ENCODE measurements at places on chromosomes 3 and 15.

DNA sequence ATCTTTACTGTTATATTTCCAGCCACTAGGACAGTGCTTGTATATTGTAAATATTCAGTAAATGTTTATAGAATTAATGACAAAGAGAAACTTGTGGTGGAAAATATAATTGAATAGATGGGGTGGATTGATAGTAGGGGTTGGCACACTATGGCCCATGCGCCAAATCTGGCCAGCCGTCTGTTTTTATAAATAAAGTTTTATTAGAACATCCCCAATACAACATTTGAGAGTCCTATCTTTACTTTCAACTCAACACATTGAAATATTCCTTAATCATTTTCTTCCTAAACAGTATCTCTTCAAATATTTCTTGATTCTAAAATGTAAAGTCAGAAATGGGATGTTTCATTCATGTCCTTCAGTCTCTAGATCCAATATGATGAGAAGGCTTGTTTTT lies 45.1 kb downstream of the VPS8 start:
- no peak for DNase-seq

DNA sequence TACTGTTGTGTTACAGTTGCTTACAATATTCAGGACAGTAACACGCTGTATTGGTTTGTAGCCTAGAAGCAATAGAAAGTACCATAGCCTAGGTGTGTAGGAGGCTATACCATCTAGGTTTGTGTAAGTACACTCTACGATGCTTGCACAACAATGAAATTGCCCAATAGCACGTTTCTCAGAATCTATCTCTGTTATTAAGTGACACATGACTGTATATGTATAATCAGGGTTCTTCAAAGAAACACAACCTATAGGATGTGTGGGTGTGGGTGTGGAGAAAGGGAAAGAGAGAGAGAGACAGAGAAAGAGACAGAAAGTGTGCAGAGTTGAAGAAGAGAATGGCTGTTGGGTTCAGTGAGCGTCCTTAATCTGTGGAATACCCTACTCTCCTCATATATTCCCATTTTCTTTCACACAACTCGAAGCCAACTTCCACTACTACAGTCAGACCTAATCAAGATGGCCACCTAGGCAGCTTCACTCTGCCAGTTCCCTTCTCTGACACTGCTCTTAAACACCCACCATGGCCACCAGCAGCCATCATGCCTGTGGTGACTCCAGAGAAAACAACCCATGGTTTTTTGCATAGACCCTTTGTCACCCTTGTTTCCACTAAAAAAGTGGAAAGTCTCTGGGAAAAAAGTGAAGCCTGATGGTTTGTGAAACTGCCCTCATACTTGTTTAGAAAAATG lies 5.8 kb upstream of the PPP4R2 start:
- DNase-seq: no peak

GRCh38 chr3:97719156-97719821 lies 45.3 kb upstream of the ARL6 start:
- DNase-seq: peak; percentile 84

DNA sequence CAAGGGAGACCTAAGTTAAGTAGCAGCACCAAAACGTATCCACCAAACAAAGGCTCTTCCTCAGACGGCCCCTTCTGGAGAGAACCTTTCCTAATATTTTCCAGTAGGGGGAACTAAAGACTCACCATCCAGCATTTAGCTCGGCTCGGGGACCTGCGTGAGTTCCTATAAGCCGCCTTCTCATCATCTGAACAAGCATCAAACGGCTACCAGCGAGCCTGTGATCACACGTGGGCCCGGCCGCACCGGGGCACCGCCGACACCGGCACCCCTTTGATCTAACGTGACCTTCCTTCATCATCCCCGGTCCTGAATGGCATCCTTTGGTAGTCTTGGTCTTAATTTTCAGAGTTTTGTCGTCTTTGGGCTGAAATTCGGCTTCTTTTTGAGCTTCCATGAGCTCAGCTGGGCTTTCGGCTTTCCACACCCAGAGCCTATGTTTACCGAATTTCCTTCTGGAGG lies 1.4 kb upstream of the ROBO2 start:
- peak; percentile 56 for DNase-seq

GRCh38 chr3:2802429-2802828 lies 307.7 kb downstream of the IL5RA start:
- no peak for DNase-seq

DNA sequence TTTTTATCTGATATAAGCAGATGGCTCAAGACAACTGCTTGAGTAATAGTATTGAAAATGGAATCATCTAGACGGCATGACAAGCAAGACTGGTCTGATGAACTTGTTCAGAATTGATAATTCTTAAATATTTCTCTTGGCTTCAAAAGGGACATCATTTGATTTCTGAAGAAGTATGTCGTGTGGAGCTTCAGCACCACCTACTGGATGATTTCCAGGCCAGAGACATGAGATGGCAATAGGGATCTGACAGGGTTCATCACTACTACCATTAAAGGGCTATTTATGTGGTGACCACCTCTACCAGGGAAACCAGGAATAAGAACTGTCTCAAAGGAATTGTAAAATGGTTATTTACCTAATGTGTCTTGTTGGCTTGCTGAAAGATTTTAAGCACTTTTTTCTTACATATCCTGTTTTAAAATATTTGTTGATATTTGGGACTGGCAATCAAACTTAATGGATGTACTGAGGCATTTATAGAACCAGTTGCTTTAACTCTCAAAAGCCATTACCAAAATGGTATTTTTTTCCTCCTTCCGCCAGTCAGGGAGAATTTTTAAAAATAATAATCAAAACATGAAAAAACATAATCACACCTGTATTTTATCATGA lies 99.5 kb upstream of the FAM98B start:
- DNase-seq: no peak

DNA sequence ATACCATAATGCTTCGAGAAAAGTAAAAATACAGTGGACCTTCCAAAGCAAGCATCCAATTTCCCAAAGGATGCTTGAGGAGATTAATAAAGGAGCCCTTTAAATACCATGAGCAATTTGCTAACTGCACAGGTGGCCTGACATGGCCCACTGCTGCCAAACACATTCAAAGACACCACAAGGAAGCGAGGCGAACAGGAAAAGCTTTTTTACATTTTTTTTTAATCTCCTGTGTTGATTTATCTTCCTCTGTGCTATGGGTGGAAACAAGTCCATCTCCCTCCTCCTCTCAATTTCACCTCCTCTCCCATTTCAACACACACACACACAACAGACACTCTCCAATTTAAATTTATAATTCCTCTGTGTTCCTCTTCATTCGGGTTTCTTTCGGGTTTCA lies 243.4 kb downstream of the IGSF11 start:
- DNase-seq: no peak

DNA sequence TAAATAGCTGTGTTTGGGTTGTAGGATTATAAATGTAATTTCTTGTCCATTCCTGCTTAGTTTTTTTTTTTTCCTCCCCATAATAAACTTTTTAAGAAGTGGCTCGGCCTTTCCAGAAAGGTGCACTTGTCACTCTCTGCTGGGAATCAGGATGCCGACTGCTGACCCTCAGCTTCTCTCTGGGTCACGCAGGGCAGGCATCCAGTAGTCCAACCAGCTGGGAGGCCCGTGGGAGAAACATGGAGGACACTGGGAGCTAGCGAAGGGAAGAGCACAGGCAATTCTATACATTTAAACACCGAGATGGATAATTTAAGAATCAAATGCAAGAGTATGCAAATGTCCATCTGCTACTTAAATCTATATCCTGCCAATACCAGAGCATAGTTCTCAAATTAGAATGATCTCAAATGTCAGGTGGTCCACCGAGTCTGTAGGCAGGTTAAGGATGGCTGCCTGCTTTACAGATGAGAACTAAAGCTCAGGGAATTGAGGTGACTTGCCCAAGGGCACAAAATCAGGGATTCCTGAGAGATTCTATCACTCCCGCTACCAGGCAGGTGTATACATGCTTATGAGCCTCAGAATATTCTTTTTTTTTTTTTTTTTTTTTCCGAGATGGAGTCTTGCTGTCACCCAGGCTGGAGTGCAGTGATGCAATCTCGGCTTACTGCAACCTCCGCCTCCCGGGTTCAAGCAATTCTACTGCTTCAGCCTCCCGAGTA lies 64.5 kb downstream of the DAPK2 start:
- no peak for DNase-seq

GRCh38 chr3:17955411-17955810 lies 213.0 kb upstream of the TBC1D5 start:
- DNase-seq: no peak
